GM03348 (cell line): ENCODE measurements at places on chromosomes 3 and 15.

GRCh38 chr3:59654480-59655417, 604.9 kb upstream of the CFAP20DC start:
- no peak for DNase-seq

DNA sequence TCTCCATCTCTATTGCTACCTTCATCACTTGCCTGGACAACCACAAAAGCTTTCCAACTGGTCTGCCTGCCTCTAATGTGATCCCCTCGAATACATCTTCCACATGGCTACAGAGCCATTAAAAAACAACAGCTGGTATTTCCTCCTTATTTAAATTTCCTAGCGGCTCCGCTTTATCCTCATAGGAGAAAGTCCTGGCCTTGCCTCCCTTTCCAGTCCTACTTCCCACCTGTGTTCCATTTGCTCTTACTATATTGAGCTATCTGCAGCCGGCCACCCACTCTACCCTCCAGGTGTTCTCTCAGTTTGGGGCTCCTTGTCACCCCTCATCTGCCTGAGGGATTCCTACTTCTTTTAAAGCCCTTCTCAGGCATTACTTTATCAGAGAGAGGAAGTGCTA, 49.7 kb upstream of the TSPAN3 start:
- no peak for DNase-seq

GRCh38 chr3:15339001-15339400, 6.6 kb upstream of the SH3BP5 start:
- DNase-seq: no peak

DNA sequence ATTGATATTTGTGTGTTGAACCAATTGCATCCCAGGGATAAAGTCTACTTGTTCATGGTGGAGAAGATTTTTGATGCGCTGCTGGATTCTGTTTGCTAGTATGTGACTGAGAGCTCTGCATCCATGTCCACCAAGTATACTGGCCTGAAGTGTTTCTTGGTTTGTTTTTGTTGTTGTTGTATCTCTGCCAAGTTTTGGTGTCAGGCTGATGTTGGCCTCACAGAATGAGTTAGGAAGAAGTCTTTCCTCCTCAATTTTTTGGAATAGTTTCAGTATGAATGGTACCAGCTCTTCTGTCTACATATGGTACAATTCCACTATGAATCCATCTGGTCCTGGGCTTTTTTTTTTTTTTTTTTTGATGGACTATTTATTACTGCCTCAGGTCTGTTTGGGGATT, 50.9 kb upstream of the OSTN start:
- DNase-seq: no peak

DNA sequence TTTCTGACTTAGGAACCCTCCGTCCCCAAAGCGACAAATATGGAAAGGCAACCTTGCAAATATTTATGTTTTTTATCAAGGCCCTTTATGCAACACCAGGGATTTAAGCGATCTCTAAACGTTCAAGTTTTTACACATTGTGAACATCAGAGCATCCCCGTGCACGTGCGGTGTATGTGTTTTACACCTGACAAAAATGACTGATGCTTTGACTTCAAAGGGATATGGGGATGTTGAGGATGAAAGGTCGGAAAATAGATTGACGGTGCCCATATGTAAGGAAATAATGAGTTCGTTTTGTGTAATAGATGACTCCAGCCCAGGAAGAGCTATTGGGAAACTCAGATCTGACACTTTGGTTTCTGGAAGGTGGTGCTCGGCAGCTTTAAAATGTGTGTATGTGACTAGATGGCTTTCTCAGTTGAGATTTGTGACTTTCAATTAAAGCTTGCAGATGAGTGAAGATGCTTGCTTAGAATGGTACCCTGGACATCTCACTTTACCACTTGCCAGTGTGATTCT, 866 bp downstream of the SLC49A4 start:
- DNase-seq: no peak

DNA sequence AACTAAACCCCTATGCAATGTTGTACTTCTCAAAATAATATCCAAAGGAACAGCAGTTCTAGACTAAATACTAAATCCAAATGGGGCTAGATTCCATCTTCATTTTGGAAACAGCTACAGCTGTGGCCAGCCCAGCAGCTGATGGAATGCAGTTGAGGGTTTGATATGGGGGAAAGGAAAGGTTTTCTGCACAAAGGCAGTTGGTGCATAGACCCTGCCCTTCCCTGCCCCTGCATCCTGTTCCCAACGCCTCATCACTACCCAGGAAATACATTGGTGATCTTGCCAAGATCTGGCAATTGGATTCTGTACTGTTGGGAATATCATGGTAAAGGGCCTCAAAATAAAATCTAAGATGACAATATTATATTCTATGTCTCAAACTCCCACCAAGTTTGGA, 43.9 kb downstream of the DTWD1 start:
- DNase-seq: no peak
